ENCODE measurements at places on chromosomes 2 and 18. TPM values are rescaled to one million over a fixed set of nuclear protein-coding genes. Genes with fewer than 3 reads are reported as not detected.

INHBB gene
- not detected for total RNA-seq

SIX3 gene
- total RNA-seq: not detected

CCDC74B gene
- 2.6 TPM for total RNA-seq

NXPH2 gene
- not detected for total RNA-seq

REG3A gene
- total RNA-seq: not detected

KYNU gene
- total RNA-seq: 4.6 TPM

ELOA2 gene
- not detected for total RNA-seq

PSTPIP2 gene
- 4.4 TPM for total RNA-seq

STPG4 gene
- total RNA-seq: 1.6 TPM

OTOS gene
- total RNA-seq: not detected

AGXT gene
- total RNA-seq: not detected

HOXD13 gene
- not detected for total RNA-seq

GCG gene
- total RNA-seq: not detected

GPATCH11 gene
- 3.7 TPM for total RNA-seq

LGALSL gene
- 4.4 TPM for total RNA-seq

XPO1 gene
- 217 TPM for total RNA-seq

KCNIP3 gene
- 0.57 TPM for total RNA-seq

IL1F10 gene
- not detected for total RNA-seq

RIT2 gene
- not detected for total RNA-seq

PAX3 gene
- not detected for total RNA-seq

IL18RAP gene
- total RNA-seq: not detected

RAMP1 gene
- 13.2 TPM for total RNA-seq

NLRC4 gene
- not detected for total RNA-seq

Data from placental pericyte (primary cell).